ENCODE measurements at places on chromosomes 11 and 22. TPM values are rescaled to one million over a fixed set of nuclear protein-coding genes. Genes with fewer than 3 reads are reported as not detected.

Gene VPREB1
- total RNA-seq = not detected

Gene BDNF
- total RNA-seq = 0.31 TPM

Gene A4GALT
- total RNA-seq = 186 TPM

Gene ANO9
- 21.8 TPM for total RNA-seq

Gene OR4D5
- total RNA-seq = not detected

Gene CEP126
- total RNA-seq = 5.3 TPM

Gene NCAM1
- 3.0 TPM for total RNA-seq

Gene SCN4B
- 3.5 TPM for total RNA-seq

Gene OR51B5
- not detected for total RNA-seq

Gene C11orf91
- not detected for total RNA-seq

Gene INSC
- total RNA-seq = 0.41 TPM

Gene RCE1
- 22.3 TPM for total RNA-seq

Gene LINC01488
- not detected for total RNA-seq

Gene JAM3
- 19.5 TPM for total RNA-seq

Gene GUCY1A2
- total RNA-seq = 16.1 TPM

Gene CARNS1
- 1.7 TPM for total RNA-seq

Gene CYTH4
- 30.2 TPM for total RNA-seq

Gene PHLDB1
- 118 TPM for total RNA-seq

Gene JAML
- total RNA-seq = 17.1 TPM

- H3K4me3 ChIP-seq = peak overlapping the region; percentile 21
- peaks cover 44% of the 10 kb centered on the region for H3K4me1 ChIP-seq
- H3K36me3 ChIP-seq = no peaks in the 10 kb centered on the region
Measured at GRCh38 chr11:46361283-46362155, 14.3 kb downstream of the DGKZ start.

DNA sequence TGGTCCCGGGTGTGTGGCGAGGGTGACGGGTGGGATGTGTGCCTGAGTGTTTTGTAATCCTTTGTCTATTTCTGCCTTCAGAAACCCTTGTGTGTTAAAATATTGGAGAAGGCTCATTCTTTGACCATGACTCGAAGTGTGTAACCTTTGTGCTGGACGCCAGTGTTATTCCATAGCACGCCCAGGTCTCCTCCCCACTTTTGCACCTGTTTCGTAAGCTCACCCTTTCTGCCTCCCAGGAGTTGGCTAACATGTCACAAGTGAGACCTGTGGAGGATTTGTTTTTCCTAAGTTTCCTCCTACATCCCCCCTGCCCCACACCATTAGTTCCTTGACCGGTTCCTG is 382 bp downstream of the C11orf54 start:
- peaks cover 14% of the 10 kb centered on the region for H3K36me3 ChIP-seq
- no peaks in the 10 kb centered on the region for H3K27me3 ChIP-seq
- H3K4me3 ChIP-seq = peak overlapping the region; percentile 95
- peak overlapping the region; percentile 92 for H3K27ac ChIP-seq

DNA sequence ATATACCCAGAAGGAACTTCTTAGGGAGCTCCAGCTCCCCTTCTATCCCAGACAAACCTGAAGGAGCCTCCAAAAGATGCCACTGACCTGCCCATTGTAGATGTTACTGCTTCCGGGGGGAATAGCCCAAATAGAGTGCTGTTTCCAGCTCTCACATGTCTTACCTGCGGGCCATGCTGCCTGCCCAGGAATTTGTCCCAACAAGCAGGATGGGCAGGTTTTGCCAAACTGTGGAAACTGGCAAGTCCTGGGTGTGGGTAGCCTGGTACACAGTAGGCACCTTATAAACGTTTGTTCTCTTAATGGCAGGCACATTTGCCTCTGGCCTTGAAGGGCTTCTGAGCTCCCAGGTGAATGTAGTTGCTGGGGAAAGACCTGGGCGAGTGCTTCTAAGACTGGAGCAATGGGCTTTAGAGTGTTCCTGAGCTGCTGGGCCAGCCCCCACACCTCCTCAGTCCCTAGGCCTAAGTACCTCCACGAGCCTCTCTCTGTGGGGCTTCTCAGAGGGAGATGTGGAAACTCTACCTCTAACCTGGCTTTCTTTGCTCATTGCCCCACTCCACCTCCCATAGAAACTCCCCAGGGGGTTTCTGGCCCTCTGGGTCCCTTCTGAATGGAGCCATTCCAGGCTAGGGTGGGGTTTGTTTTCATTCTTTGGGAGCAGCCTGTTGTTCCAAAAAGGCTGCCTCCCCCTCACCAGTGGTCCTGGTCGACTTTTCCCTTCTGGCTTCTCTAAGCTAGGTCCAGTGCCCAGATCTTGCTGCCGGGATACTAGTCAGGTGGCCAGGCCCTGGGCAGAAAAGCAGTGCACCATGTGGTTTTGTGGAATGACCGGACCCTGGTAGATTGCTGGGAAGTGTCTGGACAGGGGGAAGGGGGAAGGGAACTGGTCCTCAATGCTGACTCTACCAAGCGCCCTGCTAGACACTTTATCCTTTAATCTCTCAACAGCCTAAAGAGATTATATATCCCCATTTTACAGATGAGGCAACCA is 37.2 kb downstream of the LIMK2 start:
- H3K27me3 ChIP-seq = no peaks in the 10 kb centered on the region
- H3K4me3 ChIP-seq = peak overlapping the region; percentile 87
- DNase-seq = no peak
- H3K4me1 ChIP-seq = no peaks in the 10 kb centered on the region

- no peak overlapping the region for H3K27ac ChIP-seq
- no peaks in the 10 kb centered on the region for H3K27me3 ChIP-seq
- DNase-seq = no peak
- peaks cover 2% of the 10 kb centered on the region for H3K4me1 ChIP-seq
- no peaks in the 10 kb centered on the region for H3K36me3 ChIP-seq
Measured at GRCh38 chr22:43277987-43278601, 65.1 kb downstream of the SCUBE1 start.

- H3K27ac ChIP-seq = no peak overlapping the region
- peak; percentile 82 for DNase-seq
- peaks cover 10% of the 10 kb centered on the region for H3K4me1 ChIP-seq
- H3K4me3 ChIP-seq = no peak overlapping the region
- no peaks in the 10 kb centered on the region for H3K27me3 ChIP-seq
- no peaks in the 10 kb centered on the region for H3K36me3 ChIP-seq
Measured at GRCh38 chr11:130213143-130213978, 53.8 kb downstream of the ST14 start.

GRCh38 chr22:19984201-19984753 is 32.3 kb downstream of the ARVCF start:
- no peak overlapping the region for H3K4me3 ChIP-seq
- peaks cover 2% of the 10 kb centered on the region for H3K36me3 ChIP-seq
- no peaks in the 10 kb centered on the region for H3K4me1 ChIP-seq
- no peak overlapping the region for H3K27ac ChIP-seq
- peak; percentile 80 for DNase-seq

GRCh38 chr22:41966607-41967240 is 2.5 kb upstream of the SEPTIN3 start:
- H3K4me1 ChIP-seq = no peaks in the 10 kb centered on the region
- no peaks in the 10 kb centered on the region for H3K36me3 ChIP-seq
- H3K27ac ChIP-seq = no peak overlapping the region
- DNase-seq = no peak
- H3K27me3 ChIP-seq = no peaks in the 10 kb centered on the region

GRCh38 chr11:9330387-9331384 is 16.3 kb upstream of the TMEM41B start:
- no peaks in the 10 kb centered on the region for H3K27me3 ChIP-seq
- H3K27ac ChIP-seq = no peak overlapping the region
- DNase-seq = no peak
- no peak overlapping the region for H3K4me3 ChIP-seq
- H3K4me1 ChIP-seq = no peaks in the 10 kb centered on the region
- H3K36me3 ChIP-seq = no peaks in the 10 kb centered on the region

DNA sequence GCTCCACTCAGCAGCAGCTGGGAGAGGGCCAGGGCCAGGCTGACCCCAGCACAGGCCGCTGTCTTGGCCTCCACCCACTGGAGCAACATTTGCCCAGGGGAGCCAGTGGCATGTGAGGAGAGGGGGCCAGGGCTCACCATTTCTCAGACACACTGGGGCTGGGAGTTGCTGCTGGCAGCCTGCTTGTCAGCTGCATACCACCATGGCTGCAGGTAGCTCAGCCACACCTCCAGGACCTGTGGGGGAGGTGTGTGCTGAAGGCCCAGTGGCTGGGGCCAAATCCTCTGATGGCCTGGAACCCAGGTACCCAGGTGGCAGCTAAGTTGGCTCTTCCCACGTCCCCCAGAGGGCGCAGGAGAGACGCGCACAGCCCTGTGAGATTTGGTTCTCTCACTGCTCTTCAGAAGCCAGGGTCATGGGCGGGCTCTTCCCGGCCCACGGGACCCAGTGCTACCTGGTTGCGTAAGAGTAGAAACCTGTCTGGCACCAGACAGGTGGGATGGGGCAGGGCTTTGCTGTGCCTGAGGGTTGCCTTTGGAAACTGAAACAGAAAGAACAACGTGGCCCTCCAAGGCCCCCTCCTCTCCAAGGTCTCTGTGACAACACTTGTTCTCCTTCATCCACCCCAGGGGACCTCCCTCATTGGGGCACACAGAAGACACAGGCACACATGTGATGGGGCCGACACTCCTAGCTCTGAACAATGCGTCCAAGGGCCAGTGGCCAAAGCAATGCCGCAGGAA is 98.8 kb downstream of the MED15 start:
- no peaks in the 10 kb centered on the region for H3K4me1 ChIP-seq
- peak; percentile 86 for DNase-seq

GRCh38 chr11:12403122-12403996 is 26.0 kb downstream of the PARVA start:
- H3K27me3 ChIP-seq = no peaks in the 10 kb centered on the region
- no peaks in the 10 kb centered on the region for H3K36me3 ChIP-seq
- H3K27ac ChIP-seq = no peak overlapping the region
- H3K4me1 ChIP-seq = peaks cover 5% of the 10 kb centered on the region
- no peak for DNase-seq

- H3K27me3 ChIP-seq = no peaks in the 10 kb centered on the region
- H3K36me3 ChIP-seq = no peaks in the 10 kb centered on the region
- no peak overlapping the region for H3K27ac ChIP-seq
- no peak overlapping the region for H3K4me3 ChIP-seq
- DNase-seq = no peak
Measured at GRCh38 chr11:74846770-74847169, 98.1 kb downstream of the RNF169 start.

- H3K27me3 ChIP-seq = no peaks in the 10 kb centered on the region
- DNase-seq = no peak
- no peak overlapping the region for H3K4me3 ChIP-seq
- H3K4me1 ChIP-seq = no peaks in the 10 kb centered on the region
- no peak overlapping the region for H3K27ac ChIP-seq
Measured at GRCh38 chr11:41978945-41979344, 519.5 kb upstream of the LRRC4C start.

DNA sequence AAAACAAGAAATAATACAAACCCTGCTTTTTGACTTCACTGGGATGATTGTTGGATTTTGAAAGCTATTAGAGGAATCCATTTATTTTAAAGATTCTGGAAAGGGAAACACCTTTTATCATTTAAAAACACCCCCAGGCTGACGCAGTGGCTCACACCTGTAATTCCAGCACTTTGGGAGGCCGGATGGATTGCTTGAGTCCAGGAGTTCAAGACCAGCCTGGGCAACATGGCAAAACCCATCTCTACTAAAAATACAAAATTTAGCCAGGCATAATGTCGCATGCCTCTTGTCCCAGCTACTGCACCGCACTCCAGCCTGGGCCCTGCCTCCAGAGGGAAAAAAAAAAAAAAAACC is 317 bp upstream of the SCN2B start:
- H3K4me1 ChIP-seq = peaks cover 2% of the 10 kb centered on the region
- no peak for DNase-seq
- H3K4me3 ChIP-seq = no peak overlapping the region

DNA sequence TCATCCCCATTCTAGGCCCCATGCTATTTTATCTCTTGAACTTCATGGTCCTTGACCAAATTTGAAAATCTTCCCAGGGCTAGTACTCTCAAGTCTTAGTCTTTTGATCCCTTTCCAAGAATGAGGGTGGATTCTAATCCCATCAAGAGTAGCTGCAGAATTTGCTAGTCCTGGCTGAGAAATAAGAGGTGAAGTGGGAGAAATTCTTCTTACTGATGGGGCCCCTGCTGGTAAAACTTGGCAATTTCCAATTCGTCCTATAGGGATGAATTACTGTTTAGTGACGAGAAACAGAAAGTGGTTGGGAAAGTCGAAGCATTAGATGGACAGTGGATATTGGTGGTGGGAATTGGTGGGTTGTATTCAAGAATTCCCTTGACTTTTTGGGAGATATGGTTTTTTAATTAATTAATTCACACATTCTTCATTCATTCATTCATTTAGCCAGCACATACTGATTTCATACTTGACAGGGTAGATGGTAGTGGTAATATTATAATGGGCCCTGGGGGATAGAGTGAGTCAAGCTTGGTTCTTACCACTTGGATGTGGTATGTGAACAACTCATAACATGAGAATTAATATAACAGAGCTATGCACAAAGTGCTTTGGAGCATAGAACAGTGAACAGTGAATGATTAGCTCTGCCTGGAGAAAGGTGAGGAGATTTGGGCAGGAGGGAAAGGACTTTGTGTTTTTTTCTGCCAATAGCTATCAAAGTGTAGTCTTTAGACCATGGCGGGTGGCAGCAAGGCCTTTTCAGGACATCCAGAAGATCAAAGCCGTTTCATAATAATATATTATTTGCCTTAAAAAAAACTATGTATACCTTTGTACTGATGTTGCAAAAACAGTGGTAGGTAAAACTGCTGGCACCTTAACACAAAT is 103.8 kb downstream of the STIM1 start:
- no peaks in the 10 kb centered on the region for H3K27me3 ChIP-seq
- H3K27ac ChIP-seq = no peak overlapping the region
- peaks cover 3% of the 10 kb centered on the region for H3K4me1 ChIP-seq
- H3K36me3 ChIP-seq = no peaks in the 10 kb centered on the region
- no peak for DNase-seq

- H3K36me3 ChIP-seq = no peaks in the 10 kb centered on the region
- DNase-seq = no peak
- no peak overlapping the region for H3K4me3 ChIP-seq
- no peaks in the 10 kb centered on the region for H3K4me1 ChIP-seq
Measured at GRCh38 chr22:43159484-43160178, 8.3 kb downstream of the TSPO start.

DNA sequence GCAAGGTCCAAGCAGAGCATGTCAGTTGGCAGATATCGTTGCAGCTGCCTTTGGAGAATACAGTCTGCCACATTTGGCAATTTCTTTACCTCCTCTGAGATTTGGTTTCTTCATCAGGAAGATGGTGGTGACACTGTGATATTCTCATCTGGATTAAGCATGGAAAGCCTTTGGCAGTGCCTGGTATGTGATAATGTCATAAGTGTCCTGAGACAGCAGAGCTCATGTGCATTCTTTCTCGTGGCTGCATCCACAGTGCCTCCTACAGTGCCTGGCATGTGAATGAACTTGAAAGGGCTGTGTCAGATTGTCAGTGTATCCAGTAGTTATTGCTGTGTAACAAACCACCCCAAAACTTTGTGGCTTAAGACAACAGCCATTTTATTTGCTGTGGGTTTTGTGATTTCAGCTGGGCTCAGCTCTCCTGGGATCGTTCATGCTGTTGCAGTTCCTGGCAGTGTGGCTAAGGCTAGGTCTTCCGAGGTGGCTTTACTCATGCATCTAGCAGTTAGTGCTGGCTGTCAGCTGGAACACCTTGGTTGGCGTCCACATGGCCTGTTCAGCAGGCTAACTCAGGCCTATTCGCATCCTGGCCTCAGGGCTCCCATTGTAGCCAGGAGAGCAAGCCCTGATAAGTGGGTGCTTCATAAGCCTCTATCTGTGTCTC is 35.7 kb upstream of the MICAL2 start:
- H3K27ac ChIP-seq = no peak overlapping the region
- DNase-seq = no peak

GRCh38 chr22:47552541-47553205 is 790.2 kb downstream of the TBC1D22A start:
- no peaks in the 10 kb centered on the region for H3K27me3 ChIP-seq
- H3K4me1 ChIP-seq = no peaks in the 10 kb centered on the region
- no peak for DNase-seq
- H3K4me3 ChIP-seq = no peak overlapping the region
- H3K36me3 ChIP-seq = no peaks in the 10 kb centered on the region
